ENCODE measurements at places on chromosomes 16 and 17.

- DNase-seq = no peak
Observed at GRCh38 chr17:70235252-70235651, 65.9 kb downstream of the KCNJ2 start.

- no peak for DNase-seq
Observed at GRCh38 chr17:48843187-48843900, 12.5 kb downstream of the CALCOCO2 start.

- no peak for DNase-seq
Observed at GRCh38 chr17:16943541-16944333, 28.2 kb downstream of the TNFRSF13B start.

- no peak for DNase-seq
Observed at GRCh38 chr17:1630662-1631061, 2.0 kb upstream of the SLC43A2 start.

DNA sequence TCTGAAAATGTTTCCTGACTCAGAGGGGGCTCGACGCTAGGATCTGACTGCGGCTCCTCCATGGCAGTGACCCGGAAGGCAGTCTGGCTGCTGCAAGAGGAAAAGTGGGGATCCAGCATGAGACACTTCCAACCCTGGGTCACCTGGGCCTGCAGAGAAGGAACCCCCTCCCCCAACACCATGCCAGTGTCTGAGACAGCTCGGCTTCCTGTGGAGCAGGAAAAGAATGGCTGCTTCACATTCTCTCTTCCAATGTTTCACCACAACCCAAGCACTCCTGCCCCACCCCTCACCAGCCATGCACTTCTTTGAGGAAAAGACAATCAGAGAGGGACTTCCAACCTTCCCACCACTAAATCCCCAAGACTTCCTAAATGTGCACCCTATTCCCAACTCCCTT, 10.8 kb downstream of the TP53 start:
- DNase-seq = no peak

Data from omental fat pad (tissue), 4 donors.